ENCODE measurements at places on chromosomes 2 and 18. TPM values are rescaled to one million over a fixed set of nuclear protein-coding genes. Genes with fewer than 3 reads are reported as not detected.

GRCh38 chr2:136246086-136246669 lies 128.2 kb upstream of the CXCR4 start:
- DNase-seq: peak; percentile 85

GRCh38 chr2:174442546-174443510 lies 44.0 kb downstream of the GPR155 start:
- no peak for DNase-seq

GRCh38 chr18:59238385-59238784 lies 18.4 kb downstream of the GRP start:
- no peak for DNase-seq

DNA sequence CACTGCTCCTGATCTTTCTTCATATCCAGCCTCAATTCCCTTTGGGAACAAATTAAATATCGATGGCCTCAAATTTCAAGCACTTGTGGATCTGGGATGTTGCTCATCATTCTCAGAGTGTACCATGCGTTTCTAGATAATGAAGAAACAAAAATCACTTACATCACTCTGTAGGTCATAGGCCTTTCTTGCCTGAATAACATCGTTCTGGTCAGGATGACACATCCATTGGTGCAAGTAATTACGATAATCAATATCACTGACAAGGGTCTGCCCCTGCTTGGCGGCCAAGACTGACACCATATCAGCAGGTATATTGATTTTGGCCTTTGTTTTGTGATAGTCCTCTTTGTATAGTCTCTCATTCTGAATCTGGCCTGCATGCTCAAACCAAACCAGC lies 157.3 kb downstream of the RIF1 start:
- no peak for DNase-seq

DNA sequence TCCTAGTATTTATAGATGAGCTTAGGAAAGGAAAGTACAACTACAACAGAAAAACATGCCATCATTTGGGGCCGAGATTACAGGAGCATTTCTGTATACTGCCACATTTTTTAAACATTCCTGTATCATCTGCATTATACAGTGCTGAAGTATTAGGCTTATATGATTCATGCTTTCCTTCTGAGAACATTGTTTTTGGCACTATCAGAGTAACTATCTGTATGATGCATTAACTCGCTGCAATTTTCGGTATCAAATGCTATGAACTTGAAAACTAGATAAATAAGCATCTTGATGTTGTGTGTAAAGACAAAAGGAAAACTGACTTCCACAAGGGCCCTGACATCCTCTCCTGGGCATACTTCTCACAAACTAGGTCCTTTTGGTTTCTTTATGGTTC lies 102.0 kb downstream of the RIT2 start:
- no peak for DNase-seq

DNA sequence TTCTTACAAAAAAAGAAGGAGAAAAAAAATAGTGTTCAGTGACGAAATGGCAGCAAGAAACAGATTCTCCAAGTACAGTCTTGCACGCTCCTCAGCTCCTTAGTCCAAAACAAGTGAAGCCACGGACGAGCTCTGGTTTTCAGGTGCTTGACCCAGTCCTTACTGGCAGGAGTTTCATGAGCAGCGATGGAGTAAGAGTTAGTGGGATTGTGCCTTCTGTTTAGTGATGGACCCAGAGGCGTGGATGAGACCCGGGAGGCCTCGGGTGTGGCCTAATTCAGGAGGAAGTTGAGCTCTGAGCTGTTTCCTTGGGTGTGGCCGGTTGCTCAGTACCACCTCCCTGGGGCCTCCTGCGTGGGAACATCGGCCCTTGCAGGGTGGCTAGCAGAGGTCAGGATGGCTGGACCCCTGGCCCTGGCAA lies 52.0 kb downstream of the KIF5C start:
- DNase-seq: peak; percentile 36

CLEC4F gene
- total RNA-seq: 0.72 TPM

DNA sequence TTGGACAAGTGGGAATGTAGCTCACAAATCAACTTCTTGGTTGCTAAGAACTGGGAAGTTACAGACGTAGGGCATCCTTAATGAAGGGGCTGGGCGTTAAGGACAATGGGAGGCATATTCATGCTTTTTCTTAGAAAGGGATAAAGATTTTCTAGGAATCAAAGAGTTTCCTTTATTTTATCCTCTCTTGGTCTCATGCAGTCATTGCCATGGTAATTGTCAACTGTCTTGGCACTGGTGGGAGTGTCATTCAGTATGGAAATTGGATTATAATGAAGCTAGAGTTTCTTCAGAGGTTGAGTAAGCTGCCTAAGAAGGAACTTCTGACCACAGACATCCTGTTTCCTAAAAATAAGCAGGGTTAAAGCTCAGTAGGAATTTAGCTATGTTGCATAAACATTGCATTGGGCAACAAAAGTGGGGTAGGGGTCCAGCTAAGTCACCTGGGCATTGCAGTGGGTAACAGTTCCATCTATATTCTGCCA lies 114.0 kb downstream of the LYPD6B start:
- DNase-seq: no peak

DNA sequence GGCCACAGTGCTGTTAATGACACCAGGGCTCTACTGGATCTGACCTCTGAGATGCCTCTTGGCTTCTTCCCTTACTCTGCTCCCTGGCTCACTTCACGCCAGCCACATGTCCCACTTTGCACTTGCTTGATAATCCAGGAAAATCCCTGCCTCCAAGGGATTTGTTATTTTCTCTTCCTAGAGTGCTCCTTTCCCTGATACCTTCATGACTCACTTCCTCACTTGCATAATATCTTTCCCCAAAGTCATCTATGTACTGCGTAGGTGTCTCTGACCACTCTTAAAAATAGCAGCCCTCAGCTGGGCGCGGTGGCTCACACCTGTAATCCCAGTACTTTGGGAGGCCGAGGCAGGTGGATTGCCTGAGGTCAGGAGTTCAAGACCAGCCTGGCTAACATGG lies 572.3 kb downstream of the PLCL1 start:
- no peak for DNase-seq

GRCh38 chr2:135785032-135785431 lies 43.4 kb downstream of the UBXN4 start:
- DNase-seq: no peak

GRCh38 chr2:6164986-6165747 lies 473.0 kb downstream of the SOX11 start:
- DNase-seq: no peak

LTBP1 gene
- 39.8 TPM for total RNA-seq

GRCh38 chr2:113768770-113769169 lies 12.3 kb upstream of the SLC35F5 start:
- DNase-seq: no peak

- no peak for DNase-seq
Measured at GRCh38 chr2:18598848-18599484, 9.6 kb upstream of the NT5C1B start.

CGREF1 gene
- total RNA-seq: 3.7 TPM

- DNase-seq: peak; percentile 82
Measured at GRCh38 chr2:6773007-6773693, 92.6 kb downstream of the CMPK2 start.

GRCh38 chr18:49362431-49362830 lies 98.0 kb downstream of the DYM start:
- DNase-seq: no peak

FER1L5 gene
- total RNA-seq: 1.3 TPM

DNA sequence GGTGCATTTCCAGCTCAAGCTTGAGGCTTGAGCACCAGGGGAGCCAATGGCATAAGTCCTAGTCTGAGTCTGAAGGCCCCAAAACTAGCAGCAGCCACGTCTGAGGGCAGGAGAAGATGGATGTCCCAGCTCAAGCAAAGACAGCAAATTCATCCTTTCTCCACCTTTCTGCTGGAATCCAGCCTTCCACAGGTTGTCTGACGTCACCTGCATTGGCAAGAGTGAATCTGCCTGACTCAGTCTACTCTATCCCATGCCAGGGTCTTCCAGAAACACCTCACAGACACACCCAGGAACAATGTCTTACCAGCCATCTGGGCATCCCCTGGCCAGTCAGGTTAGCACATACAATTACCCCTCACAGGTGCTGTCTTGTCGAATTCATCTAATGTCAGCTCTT lies 76.2 kb upstream of the SOX11 start:
- no peak for DNase-seq

DNA sequence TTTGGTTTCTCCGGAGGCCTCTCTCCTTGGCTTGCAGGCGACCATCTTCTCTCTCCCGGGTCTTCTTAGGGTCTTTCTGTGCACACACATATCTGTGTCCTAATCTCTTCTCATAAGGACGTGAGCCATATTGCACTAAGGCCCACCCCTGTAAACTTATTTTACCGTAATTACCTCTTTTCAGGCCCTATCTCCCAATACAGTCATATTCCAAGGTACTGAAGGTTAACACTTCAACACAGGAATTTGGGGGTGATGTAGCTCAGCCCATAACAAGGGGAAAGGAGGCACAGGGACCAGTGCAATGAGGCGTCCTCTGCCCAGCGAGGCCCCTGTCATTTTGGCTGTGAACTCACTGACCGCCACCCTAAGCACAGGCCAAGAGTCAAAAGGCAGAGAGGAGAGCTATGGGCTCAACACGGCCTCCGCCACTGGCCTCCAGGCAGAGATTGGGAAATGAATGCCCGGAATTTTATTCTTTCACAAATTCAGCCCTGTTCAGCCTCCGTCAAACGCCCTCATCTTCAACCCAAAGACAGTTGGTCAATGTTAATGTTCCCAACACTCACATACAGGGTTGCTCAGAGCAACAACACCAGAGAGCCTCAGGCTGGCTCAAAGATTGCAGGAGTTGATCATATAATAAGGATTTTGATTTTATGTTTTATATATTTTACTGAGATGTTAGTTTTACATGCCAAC lies 15.9 kb upstream of the NMUR1 start:
- DNase-seq: no peak

GRCh38 chr2:113072584-113072983 lies 4.8 kb downstream of the IL1F10 start:
- no peak for DNase-seq

KIF3C gene
- total RNA-seq: 4.8 TPM

DNA sequence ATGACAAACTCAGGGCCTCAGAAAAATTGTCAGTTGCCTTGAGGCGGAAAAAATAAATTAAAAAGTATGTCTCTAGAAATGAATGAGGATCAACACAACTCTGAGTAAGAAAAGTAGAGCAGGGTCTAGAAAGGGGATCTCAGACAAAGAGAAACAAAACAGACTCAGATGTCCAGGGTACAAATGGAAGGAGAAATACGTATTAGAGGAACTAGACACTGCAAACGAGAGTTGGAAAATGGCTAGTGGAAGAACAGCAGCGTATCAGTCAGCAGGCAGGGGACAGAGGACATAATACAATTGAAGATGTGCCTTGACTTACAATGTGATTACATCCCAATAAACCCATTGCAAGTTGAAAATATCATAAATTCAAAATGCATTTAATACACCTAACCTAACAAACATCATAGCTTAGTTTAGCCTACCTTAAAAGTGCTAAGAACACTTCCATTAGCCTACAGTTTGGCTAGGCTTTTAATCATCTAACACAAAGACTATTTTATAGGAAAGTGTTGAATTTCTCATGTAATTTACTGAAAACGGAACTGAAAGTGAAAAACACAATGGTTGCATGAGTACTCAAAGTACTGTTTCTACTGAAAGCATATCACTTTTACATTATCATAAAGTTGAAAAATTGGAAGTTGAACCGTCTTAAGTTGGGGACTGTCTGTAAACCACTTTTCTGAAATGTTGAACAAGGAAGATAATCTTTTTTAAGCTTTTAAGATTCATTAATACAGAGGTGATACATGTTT lies 182.8 kb downstream of the NBAS start:
- DNase-seq: no peak

DNA sequence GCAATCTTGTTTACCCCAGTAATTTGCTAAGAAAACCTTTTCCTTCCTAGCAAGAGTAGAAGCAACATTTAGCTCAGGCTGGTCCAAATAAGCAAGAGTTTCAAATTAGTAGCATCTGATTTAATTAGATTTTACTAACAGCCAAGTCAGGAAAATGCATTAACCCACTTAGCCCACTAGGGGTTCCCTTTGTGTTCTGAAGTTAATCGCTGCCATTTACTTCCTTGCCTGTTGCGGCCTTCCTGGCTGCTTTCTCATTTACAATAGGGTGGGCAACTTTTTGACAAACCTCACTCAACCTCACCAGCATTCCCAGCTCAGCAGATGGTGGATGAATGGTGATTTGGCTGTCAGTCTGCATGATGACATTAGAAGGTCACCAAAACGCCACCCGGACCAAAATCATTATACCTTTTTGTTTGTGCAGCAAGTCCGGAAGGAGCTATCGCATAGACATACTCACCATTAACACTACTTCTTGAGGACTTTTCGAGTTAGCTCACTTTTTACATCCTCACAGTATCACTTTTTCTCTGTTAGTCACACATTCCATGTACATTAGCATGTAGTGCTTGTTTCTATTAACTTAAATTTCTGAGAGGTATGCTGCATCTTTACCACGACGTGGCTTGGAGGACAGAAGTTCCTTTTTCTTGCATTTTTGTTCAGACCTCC lies 101.5 kb upstream of the SETBP1 start:
- DNase-seq: no peak

GRCh38 chr2:205656461-205656860 lies 25.8 kb upstream of the NRP2 start:
- DNase-seq: no peak

- no peak for DNase-seq
Measured at GRCh38 chr18:56739731-56740130, 88.6 kb downstream of the WDR7 start.

STON1 gene
- 15.7 TPM for total RNA-seq

GRCh38 chr18:45626330-45627203 lies 11.3 kb downstream of the SLC14A2 start:
- peak; percentile 58 for DNase-seq

COL6A3 gene
- total RNA-seq: 59.5 TPM

GRCh38 chr18:44744161-44745121 lies 63.8 kb downstream of the SETBP1 start:
- DNase-seq: peak; percentile 80

DNA sequence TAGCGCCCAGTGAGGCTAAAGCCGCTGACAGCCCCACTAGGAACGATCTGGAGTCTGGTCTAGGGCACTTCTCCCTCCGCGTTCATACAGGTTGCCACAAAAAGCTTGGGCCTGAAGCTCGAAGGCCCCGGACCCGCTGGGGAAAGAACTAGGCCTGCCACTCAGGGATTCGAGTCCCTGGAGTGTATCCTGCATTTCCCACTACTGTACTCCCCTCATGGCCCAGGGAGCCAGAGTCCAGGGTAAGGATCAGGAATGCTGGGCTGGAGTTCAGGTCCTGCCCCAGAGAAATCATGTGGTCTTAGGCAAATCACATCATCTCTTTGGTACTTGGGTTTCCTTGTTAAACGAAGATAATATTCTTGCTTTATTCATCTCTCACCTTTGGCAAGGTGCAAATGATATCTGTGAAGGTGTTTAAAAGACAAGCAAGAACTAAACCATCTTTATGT lies 1.4 kb upstream of the ZFP36L2 start:
- no peak for DNase-seq

DNA sequence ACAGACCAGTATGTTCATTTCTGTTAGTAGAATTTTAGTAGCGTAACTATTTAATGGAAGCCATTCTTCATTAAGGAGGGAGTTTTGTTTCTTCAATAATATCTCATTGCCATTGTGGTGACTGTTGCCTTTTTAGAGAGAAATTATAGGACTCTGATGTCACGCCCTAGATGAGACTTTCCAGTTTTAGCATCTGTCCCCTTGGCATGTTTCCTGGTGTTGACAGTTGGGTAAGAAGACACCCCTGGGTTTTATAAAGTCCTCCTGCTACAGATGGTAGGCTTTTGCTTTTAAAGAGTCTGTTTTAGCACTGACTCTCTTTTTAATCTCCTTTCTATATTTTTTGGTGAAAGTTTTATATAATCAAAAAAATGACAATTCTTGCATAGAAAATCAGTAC lies 41.9 kb downstream of the KCNJ3 start:
- DNase-seq: no peak

MAP3K19 gene
- not detected for total RNA-seq

GPR39 gene
- 8.7 TPM for total RNA-seq

Data from kidney (tissue), 22 donors.